ENCODE measurements at places on chromosomes 7 and 10. TPM values are rescaled to one million over a fixed set of nuclear protein-coding genes. Genes with fewer than 3 reads are reported as not detected.

Gene PTPRN2
- total RNA-seq = 13.0 TPM

Gene WDR91
- 3.6 TPM for total RNA-seq

Gene OR2A5
- total RNA-seq = not detected

Gene PRKRIP1
- 13.8 TPM for total RNA-seq

Gene OR13A1
- total RNA-seq = not detected

Gene GHRHR
- not detected for total RNA-seq

Gene MMP21
- total RNA-seq = not detected

Gene AQP1
- total RNA-seq = 0.82 TPM

Gene PARP12
- 53.9 TPM for total RNA-seq

Gene EPO
- not detected for total RNA-seq

Gene OPN4
- not detected for total RNA-seq

Gene CAV1
- 1,027 TPM for total RNA-seq

Gene RPEL1
- total RNA-seq = not detected

Gene ALOX5
- total RNA-seq = not detected

Gene SFMBT2
- 4.8 TPM for total RNA-seq

Gene MTPN
- 166 TPM for total RNA-seq

Gene TDRD1
- total RNA-seq = not detected

Gene UTF1
- not detected for total RNA-seq

Gene CALML3
- not detected for total RNA-seq

Gene CALML5
- not detected for total RNA-seq

Gene TNS3
- 62.3 TPM for total RNA-seq

Gene PRSS58
- not detected for total RNA-seq

Gene PNLIP
- not detected for total RNA-seq

Gene CLDN3
- total RNA-seq = not detected

Gene CRHR2
- total RNA-seq = not detected

Gene METTL27
- total RNA-seq = 0.41 TPM

Gene OPN1SW
- total RNA-seq = not detected

Gene C10orf53
- total RNA-seq = not detected

Gene PPP1R17
- not detected for total RNA-seq

Gene COL26A1
- total RNA-seq = not detected

Gene SFR1
- total RNA-seq = 8.6 TPM

Gene FAM3C
- total RNA-seq = 45.2 TPM

Gene LLCFC1
- total RNA-seq = not detected

Gene WEE2
- not detected for total RNA-seq

Gene MEIG1
- not detected for total RNA-seq

Gene FAM131B
- total RNA-seq = 1.6 TPM

Gene TET1
- total RNA-seq = 2.4 TPM

Gene AKR1C1
- 0.15 TPM for total RNA-seq

Gene ZSCAN21
- 7.8 TPM for total RNA-seq

Gene EGR2
- total RNA-seq = not detected

Gene CRYGN
- not detected for total RNA-seq
